T-cell (primary cell): ENCODE measurements at places on chromosomes 13 and 19.

- no peak for DNase-seq
Observed at GRCh38 chr13:69793783-69794453, 313.7 kb upstream of the ATXN8OS start.

DNA sequence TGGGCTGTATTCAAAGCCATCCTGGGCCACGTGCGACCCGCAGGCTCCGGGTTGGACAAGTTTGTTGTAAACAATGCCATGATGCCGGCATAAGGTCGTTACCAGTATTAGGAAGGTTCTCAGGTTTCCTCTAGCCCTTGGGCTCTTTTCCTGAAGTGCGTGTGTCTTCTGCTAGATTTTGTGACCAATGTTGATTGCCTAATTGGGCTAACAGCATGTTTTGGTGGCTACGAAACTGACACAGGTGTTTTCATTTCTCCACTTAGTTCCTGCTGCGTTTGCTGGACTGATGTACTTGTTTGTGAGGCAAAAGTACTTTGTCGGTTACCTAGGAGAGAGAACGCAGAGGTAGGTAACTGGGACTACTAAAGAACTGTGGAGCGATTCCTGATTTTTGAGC, 20.3 kb downstream of the ALOX5AP start:
- DNase-seq: no peak

- no peak for DNase-seq
Observed at GRCh38 chr13:32845952-32846950, 170.0 kb upstream of the KL start.

GRCh38 chr13:39036212-39036611, 1.7 kb downstream of the PROSER1 start:
- DNase-seq: peak; percentile 6

DNA sequence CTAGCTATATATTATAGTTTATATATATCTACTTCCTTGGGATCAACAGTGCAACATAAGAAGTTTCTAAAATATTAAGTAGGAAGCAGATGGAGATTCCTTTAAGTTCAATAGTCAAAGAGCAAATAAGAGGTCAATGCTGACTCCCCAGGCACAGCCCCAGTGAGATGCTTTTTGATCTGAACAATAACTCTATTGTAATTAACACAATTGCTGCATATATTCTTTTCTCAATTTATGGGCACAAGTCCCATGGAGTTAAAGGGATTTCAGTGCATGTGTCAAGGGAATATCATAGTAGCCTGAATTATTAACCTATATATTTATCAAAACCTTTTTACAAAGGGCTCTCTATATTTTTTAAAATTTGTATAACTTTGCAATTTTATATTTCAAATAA, 180.8 kb downstream of the SPRY2 start:
- no peak for DNase-seq

- DNase-seq: no peak
Observed at GRCh38 chr13:98390086-98390715, 186.7 kb downstream of the STK24 start.

DNA sequence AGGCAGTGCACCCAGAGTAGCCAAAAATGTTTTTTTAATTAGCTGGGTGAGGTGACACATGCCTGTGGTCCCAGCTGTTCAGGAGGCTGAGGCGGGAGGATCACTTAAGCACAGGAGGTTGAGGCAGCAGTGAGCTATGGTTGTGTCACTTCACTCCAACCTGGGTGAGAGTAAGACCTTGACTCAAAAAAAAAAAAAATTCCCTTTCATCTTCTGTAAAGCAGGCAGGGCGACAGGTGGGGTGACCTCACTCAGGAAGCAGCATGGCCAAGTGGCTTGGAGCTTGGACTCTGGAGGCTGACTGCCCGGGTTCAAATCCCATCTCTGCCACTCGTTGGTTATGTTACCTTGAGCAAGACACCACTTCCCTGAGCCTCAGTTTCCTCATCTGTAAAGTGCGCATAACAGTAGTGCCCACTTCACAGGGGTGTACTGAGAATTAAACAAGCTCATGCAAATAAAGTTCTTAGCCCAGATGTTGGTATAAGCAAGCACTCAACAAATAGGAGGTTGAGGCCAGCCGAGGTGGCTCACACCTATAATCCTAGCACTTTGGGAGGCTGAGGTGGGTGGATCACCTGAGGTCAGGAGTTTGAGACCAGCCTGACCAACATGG, 48.3 kb downstream of the MAP4K1 start:
- no peak for DNase-seq

DNA sequence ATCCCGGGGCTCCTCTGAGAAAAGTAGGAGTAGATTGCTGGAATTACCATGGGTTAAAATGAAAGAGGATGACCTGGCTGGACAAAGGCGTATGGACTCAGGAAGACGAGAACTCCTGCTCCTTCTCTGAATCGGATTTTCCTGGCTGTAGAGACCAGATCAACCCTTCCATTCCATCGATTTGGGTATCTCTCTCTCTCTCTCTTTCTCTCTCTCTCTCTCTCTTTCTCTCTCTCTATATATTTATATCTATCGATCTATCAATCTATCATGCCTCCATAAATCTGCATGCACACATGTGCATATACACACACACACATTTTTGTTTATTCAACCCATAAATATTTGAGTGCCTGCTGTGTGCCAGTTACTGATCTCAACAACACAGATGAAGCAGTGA, 234.9 kb downstream of the LMO7 start:
- no peak for DNase-seq

DNA sequence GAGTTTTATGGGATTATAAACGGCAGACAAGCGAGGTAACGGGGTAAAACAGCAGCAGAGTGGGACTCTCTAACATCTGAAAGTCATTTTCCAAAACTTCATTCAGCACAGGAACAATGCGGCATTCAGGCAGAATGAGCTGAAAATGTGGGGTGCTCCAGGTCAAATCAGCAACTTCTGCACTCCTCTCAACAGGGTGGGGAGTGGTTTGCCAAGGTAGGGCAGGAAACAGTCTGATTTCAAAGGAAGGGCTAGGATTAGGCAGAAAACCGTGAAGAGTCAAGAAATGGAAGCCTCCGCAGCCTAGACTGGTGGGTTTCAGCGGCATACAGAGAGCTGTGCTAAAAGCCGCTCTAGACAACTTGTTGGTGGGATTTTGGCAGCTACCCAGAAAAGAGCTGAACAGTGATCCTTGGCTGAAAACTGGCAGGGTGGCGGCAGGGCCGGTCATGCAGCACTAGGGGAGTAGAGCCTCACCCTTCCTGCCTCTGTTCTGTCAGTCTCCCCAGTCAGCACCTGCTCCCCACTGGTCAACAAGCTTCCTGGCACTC, 154.2 kb upstream of the KLF12 start:
- no peak for DNase-seq

DNA sequence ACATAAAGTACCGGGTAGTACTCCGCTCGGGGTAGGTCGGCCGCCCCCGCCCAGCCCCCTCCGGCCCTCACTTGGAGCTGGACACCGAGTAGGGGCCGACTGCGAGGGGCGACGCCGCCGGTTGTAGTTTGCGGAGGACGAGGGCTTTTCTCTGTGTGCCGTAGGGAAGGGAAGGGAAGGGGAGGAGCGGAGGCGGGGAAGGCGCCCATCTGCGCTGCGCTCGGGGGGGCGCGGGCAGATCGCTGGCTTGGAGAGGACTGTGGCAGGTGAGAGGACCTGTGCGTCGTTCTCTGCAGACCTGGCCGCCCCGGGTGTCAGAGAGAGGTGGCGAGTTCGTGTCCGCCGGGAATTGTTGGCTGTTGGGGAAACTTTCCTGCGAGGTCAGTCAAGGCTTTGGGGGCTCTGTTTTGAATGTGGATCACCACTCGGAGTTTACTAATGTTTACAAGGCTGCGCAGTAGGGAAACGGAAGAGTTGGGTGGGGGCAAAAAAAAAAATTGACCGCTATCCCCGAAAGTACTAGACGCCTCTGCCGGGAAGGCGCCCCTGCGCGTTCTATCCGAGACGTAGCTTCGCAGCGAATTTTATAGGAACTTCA, 1.4 kb downstream of the ING1 start:
- peak; percentile 18 for DNase-seq

DNA sequence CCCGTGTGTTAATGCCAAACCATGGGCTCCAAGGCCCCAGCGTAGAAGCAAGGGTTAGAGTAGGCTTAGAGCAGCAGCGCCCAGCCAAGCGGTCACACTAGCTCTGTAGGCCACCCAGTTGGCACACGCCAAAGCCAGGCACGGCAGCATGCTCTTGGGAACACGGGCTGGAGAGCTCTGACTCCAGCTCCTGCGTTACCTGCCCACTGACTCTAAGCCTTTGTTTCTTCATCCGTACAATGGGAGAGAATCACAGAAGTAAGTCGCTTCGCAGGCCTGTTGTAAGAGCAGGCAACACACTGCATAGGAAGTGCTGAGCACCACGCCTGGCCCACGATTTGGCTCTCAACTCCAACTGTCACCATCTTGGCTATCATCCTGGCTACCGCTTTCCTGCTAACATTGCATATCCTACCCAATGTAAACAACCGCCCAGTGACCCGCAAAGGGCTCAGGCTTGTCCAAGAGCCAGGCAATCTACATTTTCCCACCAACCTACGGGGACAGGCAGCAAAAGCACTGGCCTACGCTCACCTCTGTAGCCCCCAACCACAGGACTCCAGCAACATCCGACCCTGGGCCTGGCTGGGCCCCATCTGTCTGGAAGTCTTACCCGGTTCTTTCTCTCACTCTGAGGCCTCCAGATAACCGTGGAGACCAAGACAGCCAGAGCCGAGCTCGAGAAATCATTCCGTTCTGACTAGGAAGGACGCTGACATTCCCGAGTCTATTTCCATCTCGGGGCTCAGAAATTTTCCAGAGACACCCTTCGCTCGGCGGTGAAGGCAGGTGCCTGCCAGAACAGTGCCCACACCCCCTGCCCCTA, 91.5 kb upstream of the ZNF507 start:
- no peak for DNase-seq

GRCh38 chr19:17240062-17240752, 5.5 kb downstream of the NR2F6 start:
- DNase-seq: no peak

GRCh38 chr13:106527826-106528225, 7.6 kb downstream of the EFNB2 start:
- DNase-seq: no peak

DNA sequence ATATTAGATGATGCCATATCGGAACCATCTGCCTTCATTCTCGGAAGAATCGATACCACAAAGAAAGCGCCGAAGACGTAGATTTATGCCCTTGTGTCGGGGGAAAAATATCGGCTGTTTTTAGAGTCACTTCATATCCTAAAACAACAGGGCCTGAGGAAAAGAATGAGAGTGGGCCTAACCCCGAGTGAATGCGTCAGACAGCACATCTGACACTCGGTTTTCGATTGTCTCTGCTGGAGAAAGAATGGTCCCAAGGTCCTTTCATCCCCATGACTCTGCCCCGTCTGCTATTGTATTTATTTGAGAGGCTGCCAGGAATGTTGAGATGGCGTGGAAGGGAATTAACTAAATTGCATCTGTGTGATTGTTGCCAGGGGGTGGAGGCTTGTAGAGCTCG, 46.1 kb downstream of the CHST8 start:
- no peak for DNase-seq

DNA sequence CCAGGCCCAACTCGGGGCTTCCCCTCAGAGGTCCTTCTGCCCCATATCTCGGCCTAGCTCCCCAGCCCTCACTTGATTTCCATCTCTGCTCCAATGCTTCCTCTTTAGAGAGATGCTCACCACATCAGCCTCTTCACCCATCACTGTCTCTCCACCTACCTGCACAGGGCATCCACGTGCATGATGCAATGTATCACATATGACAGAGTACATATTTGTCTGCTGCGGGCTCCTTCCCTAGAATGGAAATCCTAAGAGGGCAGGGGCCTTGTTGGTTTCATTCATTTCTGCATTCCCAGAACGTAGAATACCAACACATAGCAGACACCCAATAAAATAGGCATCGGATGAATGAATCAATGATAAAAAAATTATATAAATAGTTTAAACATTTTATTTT, 130.3 kb downstream of the USP12 start:
- DNase-seq: no peak

DNA sequence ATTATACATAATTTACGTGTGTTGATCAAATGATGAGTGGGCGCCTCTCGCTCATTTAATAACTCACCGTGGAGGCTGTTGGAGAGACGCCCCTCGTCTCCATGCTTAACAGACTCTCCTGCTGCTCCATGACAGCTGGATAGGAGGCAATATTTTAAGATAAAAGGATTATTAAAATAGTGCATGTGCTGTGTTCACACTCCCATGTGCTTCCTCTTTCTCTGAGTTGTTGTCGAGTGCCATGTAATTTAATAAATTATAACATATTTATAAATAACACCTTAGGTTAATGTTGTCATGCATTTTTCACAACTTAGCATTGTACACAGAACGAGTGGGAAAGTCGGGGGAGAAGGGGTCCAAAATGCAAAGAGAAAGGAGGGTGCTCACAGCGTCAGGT, 161.4 kb upstream of the TSHZ3 start:
- DNase-seq: no peak

GRCh38 chr13:49550942-49551644, 34.3 kb downstream of the RCBTB1 start:
- DNase-seq: no peak

GRCh38 chr19:35269438-35270117, 816 bp downstream of the USF2 start:
- peak; percentile 66 for DNase-seq

DNA sequence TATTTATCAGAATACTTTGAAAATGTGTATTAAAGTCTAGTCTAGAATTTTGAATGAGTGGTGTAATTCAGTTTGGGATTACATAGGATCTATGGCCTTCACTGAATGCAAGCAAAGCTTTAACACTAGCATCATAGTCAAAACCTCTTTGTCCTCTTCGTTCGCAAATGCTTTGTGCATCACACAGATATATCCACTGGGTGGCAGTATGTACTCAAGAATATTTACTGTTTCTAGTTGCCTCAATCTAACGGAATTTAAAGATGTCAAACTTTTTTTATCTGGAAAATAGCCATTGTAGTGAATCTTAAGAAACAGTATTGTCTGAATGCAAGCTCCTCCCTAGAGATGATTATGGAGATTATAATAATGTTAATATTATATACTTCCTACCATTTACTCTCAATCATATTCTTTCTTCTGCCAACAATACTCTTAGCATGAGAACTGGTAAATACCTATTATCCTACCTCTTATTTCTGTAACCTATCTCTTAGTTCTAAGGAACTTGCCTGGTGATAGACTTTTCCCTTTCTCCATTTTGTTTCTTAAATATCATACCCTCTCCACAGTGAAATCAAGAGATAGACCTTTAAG, 25.8 kb downstream of the LACC1 start:
- no peak for DNase-seq

DNA sequence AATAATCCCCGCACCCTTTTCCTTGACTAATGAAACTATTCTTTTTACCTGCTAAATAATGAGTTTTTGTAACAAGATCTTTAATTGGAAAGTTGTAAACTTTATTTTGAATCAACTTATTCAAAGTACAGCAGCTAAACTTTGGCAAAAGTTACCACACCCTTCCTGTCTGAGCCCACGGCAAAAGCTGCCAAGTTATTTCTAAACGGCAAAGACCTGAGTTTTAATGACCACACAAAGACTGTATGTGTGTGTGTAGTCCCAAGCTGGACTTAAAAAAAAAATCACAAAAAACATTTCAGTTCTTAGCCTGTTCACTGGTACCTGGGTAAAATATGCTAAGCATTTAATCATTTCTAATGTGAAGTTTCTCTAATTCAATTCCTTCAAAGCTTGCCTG, 60.7 kb downstream of the ZAR1L start:
- no peak for DNase-seq
